ENCODE measurements at places on chromosomes 11 and 22. TPM values are rescaled to one million over a fixed set of nuclear protein-coding genes. Genes with fewer than 3 reads are reported as not detected.

GRCh38 chr11:117419482-117420142 is 92.0 kb downstream of the CEP164 start:
- no peak for DNase-seq

DNA sequence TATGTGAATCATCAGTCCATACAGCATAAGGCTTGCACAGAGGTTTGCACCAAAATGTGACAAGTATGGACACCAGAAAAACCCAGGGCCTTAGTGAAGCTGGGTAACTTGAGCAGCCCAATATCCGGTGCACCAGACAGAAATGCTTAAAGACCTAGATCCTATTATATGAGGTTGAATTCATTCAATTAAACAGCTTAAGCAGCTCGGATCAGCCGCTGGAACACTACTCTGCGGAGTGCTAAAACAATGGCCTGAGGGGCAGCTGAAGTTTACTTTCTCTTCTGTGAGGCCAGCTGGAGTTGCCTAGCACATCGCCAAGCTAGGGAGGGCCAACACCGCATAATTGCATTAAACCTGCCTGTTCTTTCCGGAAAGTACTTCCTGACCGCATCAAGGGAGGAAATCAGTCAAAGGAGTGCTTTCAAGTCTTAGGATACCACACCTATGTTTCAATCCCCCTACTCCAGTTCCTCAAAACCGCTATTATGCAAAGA is 17.0 kb upstream of the FAM181B start:
- no peak for DNase-seq

GRCh38 chr11:82830746-82831145 is 69.5 kb downstream of the PRCP start:
- DNase-seq: no peak

DNA sequence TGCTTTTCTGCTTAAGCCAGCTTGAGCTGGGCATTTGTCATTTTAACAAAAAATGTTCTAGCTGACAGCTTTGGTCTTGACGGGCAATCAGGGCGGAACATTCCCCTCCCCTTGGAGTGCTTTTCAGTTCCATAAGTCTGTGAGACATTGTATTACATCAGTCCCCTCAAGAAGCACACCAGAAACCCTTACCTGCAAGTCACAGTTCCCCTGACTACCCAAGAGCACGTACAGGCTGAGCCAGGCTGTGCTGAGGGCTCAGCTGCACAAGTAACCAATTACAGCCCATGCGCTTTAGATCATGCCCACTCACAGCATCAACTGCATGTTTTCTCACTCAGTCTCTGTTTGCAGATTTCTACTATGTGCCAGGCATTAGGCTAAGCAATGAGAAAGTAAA is 19.1 kb downstream of the HIRA start:
- DNase-seq: no peak

GRCh38 chr11:17652556-17652955 is 66.8 kb upstream of the MYOD1 start:
- no peak for DNase-seq

DNA sequence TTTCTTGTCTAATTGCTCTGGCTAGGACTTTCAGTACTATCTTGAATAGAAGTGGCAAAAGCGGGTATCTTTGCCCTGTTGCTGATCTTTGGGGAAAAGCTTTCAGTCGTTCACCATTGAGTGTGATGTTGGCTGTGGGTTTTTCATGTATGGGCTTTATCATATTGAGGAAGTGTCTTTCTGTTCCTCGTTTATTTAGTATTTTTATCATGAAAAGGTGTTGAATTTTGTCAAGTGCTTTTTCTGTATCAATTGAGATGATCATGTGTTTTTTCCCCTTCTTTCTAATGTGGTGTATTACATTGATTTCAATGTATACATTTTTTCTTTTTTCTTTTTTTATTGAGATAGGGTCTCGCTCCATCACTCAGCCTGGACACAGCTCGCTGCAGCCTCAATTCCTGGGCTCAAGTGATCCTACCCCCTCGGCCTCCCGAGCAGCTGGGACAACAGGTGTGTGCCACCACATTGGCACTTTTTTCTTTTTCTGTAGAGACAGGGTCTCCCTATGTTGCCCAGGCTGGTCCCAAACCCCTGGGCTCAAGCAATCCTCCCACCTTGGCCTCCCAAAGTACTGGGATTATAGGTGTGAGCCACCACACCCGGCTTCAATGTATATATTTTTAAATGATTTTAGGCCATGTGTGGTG is 5.3 kb upstream of the GNB1L start:
- DNase-seq: no peak

DNA sequence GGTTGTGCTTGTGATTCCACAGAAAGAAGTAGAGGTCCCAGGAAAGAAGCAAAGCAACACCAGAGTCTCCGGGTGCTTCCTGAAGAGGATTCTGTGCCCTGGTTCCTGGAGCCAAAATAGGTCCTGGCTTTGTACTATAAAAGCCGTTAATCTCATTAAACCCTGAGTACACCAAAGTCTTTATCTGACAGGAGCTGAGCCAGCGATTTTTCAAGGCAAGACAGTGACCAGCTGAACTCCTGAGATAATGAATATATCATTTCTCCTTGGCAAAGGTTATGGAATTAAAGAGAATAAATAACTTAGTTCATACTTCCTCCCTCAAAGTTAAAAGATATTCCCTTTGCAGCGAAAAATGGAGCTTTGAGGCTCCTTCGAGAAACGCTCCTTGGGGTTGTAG is 5.2 kb downstream of the TMEM138 start:
- DNase-seq: no peak

GRCh38 chr22:27237080-27237741 is 564.3 kb downstream of the MN1 start:
- DNase-seq: no peak

DNA sequence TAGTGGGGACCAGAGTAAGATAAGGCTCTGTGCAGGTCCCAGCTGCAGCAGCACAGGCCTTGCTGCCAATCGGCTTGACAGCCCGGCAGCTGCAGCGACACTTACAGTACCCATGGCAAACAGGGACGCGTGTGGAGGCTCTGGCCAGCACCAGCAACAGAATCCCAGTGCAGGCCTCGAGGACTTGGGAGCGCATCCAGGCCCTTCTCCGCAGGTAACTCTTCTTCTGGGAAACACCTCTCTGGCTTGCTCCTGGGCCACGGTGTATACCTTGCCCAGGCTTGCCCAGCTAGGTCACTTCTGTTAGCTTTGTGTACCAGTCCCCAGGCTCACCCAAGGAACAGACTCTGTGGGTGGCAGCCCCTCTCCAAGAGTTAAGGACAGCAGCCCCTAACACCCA is 126.7 kb downstream of the CTTN start:
- no peak for DNase-seq

GRCh38 chr11:86608251-86608799 is 64.1 kb downstream of the ME3 start:
- DNase-seq: peak; percentile 8

GRCh38 chr11:122045181-122045586 is 70.8 kb downstream of the BLID start:
- DNase-seq: no peak

DNA sequence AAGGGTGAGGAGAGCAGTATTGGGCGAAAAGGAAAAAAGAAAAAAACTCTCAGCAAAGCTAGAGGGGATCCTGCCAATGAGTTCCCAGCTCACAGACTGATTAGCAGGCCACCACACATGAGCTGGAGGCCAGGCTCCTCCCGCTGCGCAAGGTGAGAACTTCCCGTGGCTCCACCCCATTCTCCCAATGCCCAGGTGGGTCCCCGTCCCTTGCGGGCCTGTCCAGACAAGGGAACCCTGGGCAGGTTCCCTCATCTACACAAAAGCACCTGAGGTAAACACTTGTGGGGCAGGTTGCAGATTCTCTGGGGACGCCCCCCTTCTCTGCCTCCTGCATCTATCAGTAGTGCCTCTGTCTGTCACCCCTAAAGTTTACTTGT is 46.5 kb downstream of the CDPF1 start:
- no peak for DNase-seq

Gene SAA1
- not detected for polyA plus RNA-seq

Gene C11orf21
- 13.4 TPM for polyA plus RNA-seq

Gene CRYBB1
- not detected for polyA plus RNA-seq

Gene SLC37A4
- polyA plus RNA-seq: 6.9 TPM

Gene OR52E1
- polyA plus RNA-seq: not detected

Gene MFNG
- polyA plus RNA-seq: 326 TPM

Gene CARNS1
- 0.63 TPM for polyA plus RNA-seq

Gene RBMXL2
- not detected for polyA plus RNA-seq

Gene CLDN5
- polyA plus RNA-seq: 1.4 TPM

Gene OR2D2
- not detected for polyA plus RNA-seq

Gene SLC7A4
- polyA plus RNA-seq: 0.09 TPM

Gene MYO18B
- not detected for polyA plus RNA-seq

Gene PVALB
- not detected for polyA plus RNA-seq

Gene SLC22A25
- polyA plus RNA-seq: not detected

Measured in CD4-positive, CD25-positive, alpha-beta regulatory T cell (primary cell).